ENCODE measurements at places on chromosomes 7 and 10.
A peak's percentile ranks its signal among the peaks of the same experiment; 100 is the strongest.

DNA sequence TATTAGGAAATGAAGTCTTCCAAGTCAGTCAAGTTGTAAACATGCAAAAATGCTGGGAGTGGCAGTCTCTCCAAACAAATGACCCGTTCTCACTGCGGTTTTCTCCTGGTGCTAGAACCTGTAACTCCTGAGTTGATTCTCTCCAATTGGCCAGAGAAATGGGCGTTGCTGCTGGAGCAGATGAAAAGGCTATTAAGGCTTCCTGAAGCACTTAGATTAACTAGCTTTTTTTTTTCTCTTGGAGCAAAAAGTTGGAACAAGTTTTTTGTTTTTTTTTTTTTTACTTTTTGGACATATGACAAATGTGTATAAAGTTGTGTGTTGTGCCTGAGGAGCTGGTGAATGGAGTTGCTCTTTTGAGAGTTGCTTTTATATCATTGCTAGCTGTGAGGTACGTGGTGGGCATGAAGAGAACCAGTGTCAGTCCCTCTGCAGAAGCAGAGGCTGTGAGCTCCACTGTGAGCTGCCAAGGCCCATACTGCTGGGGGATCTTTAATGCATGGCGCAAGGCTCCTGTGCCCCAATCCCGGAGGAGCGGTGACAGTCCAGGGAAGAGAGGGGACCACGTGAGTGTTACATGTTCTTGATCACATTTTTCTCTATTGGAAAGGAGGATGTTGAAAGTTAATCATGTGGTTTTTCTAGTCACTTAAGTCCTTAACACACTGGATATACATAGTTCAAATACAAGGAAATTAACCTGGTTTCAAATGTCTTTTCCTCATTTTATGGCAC lies 393.6 kb upstream of the GALNT17 start:
- DNase-seq = no peak

GRCh38 chr7:28136420-28136819 lies 44.2 kb downstream of the JAZF1 start:
- DNase-seq = no peak

DNA sequence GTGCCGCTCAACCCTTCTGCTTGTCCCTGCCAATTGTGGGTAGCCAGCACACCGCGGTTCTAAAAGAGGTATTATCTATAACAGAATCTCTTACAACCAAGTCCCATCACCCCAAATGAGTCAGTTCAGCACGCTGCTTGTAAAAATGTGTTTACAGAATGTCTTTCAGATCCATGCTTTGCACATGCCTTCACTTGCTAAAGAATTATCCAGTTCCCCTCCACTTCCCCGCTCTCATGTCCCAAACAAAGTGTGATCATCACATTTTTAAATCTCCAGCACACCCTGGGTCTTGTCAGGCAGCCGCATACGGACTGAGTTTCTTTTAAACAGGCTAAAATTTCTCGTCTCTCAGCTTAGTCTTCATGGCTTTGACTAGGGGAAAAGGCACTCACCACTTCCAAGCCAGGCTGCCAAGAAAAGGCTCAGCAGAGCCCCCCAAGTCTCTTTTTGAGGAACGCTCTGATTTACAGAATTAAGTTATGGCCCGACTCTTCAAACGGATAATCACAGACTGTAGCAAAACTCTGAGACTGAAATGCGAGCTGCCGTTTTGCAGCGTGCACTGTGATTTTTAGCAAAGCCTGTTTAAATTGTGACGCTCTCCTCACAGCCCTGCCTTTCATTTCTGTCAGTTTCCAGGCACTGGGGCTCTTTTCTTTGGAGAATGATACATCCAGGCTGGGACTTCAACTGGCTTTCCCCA lies 29.8 kb upstream of the FGFR2 start:
- DNase-seq = no peak

DNA sequence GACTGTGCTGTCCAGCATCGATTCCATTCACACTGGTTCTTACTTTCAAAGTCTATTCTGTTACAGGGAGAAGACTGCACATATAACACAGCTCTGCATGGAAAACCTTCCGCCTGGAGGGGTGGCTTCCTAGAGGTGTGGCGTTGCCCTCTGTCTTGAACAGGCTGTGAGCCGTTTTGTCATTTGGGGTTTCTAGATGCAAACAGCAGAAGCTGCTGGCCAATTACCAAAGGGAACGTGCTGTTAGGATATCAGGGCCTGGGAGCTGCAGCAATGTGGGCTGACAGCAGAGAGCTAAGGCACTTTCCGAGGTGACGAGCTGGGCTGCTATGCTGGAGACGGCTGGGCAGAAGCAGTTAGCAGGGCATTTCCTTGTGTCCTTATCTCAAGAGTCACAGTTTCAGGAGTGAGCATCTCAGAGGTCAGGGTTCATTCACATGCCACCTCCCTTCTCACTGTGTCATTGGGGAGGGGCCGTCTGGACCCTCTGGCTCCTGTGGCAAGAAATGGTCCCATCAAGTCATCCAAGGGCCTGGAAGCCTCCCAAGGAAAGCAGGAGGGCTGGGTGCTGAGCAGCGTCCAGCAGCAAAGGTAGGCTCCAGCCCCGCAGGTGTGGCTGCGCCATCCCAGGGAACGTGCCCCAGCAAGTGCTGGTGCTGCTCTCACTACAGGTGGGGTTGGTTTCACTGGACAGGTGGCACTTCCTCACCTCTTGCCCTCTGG lies 106.5 kb downstream of the WDR37 start:
- no peak for DNase-seq

- DNase-seq = no peak
Measured at GRCh38 chr10:4332764-4333458, 493.1 kb upstream of the AKR1E2 start.

GRCh38 chr10:24858288-24859270 lies 93.8 kb downstream of the PRTFDC1 start:
- no peak for DNase-seq

DNA sequence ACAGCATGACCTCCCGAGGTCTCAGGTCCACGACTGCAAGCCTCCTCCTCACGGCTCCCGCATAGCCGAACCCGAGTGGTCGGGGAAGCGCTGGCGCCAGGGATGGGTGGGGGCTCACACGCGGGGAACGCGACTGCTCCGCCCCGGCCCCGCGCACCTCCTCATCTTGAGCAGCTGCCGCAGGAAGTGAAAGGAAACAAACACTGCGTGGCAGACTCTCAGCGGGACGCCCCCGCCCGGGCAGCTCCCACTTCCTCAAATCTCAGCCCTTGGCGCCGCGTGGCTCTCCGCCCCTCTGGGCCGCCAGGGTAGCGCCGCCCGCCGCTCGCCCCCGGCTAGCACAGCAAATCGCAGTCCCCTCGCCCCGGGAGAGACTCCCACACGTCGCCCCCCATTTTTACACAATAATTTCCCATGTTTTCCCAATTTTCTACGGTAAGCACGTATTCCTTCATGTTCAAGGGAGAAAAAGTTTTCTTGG lies at the start of gene TMEM243:
Gene TMEM243 (minus strand): TSS at position 188 of the 481 bp plus-strand sequence. CDS start 229 bp downstream, outside the sequence.
- DNase-seq = peak; percentile 53

DNA sequence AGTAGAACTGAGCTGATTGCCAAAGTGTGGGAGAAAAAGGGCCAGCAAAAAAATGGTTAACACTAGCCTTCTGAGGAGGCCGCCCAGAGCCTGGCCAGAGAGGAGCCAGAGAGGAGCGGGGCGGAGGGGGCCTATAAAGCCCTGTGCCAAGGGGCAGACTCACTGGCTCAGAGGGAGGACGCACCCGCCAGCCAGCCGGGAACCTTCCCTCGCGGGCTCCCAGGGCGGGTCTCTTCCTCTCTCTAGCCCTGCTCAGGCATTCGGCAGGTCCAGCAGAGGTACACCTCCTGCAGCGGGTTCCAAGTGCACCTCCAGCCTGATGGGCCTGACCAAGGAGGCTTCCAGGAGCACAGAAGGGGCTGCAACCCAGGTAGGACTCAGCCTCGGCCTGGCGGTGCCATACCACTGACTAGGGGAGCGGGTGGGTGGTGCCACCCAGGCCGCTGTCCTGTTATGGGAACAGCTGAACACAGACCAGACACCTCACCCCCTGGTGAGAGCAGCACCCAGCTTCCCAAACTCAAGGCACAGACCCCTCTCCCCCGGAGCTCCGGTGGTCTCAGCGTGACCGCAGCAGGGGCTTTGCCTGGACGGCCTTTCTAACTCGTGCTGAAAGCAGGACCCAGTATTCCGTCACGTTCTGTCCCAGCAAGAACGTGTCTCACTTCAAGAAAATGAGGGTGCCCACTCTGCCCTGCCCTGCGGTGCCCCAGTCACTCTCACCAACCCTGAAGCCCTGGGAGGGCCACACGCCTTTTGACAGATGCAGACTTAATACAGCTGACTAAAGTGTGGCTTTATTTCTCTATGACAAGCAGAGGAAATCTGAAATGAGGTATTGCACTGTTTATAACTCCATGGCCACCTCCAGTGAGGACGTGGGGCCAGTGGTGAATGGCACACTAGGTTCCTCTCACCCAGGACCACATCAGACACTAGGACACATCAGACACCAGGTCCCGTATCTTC lies at the start of gene GPER1:
Gene GPER1 (plus strand): TSS at position 162 of the 969 bp plus-strand sequence. CDS start 3,616 bp downstream, outside the sequence.
- no peak for DNase-seq

Measured in stimulated activated CD4-positive, alpha-beta T cell treated with anti-CD3 and anti-CD28 coated beads, Interleukin-1b, Interleukin-23, amount 100 ng/mL, for 24 hours (primary cell).